ENCODE measurements at places on chromosomes 7 and 10.
A peak's percentile ranks its signal among the peaks of the same experiment; 100 is the strongest.

DNA sequence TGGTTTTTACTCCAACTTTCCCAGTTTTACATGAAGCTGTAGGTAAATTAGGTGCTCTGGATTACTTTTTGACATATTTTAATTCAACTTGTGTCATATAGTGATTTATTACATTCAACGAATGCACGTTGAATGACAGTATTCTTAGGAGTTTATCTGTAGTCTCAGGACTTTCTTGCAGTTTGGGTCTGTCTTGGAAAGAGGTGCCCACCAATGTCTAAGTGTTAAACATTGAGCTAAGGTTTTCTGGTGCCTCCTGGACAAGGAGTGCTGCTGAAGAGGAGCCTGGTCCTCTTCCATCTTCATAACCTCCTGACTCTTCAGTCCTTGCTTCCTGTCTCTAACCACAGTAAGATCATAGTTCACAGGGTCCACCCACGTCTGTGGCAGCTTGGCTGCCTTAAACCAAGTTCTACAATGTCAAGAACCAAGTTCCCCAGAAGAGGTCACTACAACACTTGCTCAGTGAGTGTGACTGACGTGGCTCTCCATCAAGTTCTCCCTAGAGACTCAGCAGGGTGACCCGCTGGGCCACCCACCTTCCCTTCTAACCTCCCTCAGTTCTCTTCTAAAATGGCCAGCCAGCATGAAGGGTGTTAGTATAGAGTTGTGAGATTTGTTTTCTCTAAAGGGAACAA is 6.1 kb downstream of the NPY start:
- no peak for DNase-seq

DNA sequence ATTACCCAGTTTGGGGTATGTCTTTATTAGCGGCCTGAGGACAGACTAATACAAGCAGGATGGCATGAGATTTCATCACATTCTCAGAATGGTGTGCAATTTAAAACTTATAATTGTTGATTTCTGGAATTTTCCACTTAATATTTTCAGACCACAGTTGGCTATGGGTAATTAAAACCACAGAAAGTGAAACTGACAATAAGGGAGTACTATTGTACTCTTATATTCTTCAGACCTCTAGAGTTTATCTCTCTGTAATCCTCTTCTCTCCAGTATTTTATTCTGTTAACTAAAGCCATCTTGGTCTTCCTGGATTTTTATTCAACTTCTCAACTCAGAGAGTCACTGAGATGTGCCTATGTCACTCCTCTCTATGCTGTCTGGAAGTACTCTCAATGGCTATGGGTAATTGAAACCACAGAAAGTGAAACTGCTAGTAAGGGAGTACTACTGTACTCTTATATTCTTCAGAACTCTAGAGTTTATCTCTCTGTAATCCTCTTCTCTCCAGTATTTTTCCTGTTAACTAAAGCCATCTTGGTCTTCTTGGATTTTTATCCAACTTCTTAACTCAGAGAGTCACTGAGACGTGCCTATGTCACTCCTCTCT is 118.3 kb downstream of the PPP1R17 start:
- DNase-seq, result no peak

GRCh38 chr7:104366390-104366789 is 38.0 kb downstream of the LHFPL3 start:
- no peak for DNase-seq

- no peak for DNase-seq
These were observed 53.6 kb downstream of the AFAP1L2 start for GRCh38 chr10:114350751-114351150.

DNA sequence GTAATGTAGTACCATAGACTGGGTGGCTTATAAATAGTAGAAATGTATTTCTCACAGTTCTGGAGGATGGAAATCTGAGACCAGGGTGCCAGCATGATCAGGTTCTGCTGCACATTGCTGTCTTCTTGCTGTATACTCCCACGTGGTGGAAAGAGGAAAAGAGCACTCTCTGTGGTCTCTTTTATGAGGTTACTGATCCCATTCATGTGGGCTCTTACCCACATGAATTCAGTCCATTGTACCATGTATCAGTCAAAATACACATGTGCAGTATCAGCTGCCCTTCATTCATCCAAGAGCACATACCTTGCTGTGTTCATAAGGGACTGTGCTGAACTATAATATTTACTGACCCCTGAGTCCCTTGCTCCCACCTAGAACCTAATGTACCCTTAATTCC is 17.1 kb downstream of the PNLIPRP2 start:
- no peak for DNase-seq

- DNase-seq, result no peak
These were observed 23.6 kb upstream of the ITGB8 start for GRCh38 chr7:20307119-20307518.

DNA sequence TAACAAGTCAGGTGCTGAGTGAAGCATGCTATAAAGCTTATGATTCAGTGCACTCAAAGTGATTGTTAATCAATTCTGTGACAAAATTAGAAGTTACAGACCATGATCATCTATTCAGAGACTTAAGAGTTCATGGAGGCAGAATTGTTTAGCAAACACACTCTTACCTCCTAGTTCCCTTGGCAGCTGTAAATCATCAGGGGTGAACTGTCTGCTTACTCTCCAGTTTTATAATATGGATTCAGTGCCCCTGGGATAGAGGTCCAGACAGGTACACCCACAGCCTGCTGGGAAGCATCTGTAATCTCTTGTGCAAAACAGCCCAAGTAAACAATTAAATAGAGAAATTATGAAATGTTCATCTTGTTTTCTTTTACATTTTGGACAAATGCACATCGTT is 835.0 kb upstream of the COBL start:
- no peak for DNase-seq

- DNase-seq, result no peak
These were observed 21.1 kb downstream of the ZNF775 start for GRCh38 chr7:150400008-150400787.

DNA sequence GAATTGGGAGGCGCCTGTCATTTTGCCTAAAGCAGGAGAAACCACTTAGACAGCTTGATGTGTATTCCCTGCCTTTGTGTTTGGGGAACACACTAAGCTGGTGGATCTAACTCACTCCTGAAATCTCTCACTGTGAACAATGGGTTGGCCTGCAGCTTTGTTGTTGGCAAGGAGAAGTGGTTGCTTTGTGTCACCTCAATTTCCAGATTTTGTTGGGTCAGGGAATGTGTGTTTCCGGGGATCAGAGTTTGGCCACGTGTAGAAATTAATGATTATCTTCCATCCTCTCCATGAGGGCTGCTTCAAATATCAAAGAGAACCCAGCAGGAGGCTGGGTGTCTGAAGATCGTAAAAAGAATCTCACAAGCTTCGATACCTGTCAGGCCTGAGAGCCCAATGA is 27.8 kb downstream of the A1CF start:
- DNase-seq, result no peak

- no peak for DNase-seq
These were observed 21.5 kb upstream of the AKR1C1 start for GRCh38 chr10:4941540-4942330.

DNA sequence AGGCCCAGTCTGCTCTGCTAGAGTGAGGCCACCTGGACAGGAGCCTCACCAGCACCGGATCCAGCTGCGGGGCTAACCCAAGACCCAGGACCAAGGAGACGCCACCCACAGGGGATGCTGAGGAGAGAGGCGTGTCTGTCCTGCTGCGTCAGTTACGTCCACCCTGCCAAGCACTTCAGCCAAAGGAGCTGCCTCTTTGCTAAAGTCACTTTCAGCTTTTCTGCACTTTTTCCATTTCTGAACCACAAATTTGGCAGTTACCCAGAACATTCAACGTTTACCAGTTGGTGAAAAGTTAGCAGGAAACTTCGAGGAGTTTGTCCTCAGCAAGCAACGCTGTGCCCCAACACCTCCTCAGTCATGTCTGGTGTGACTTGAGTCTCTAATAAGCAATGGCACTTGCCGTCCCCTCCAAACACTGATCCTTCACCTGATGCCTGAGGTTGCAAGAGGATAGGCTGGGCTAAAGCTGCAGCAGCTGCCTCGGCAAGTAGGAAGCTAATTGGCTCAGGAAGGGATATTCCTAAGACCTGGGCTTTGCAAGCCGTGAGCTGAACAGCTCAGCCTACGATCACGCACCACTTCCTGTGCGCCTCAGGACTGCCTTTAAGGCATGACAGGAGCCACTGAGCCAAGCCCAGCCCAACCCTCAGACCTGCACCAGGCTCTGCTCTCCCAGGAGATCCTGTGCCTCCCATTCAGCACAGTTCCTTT is 40.1 kb downstream of the KCNH2 start:
- no peak for DNase-seq

- no peak for DNase-seq
These were observed 23.1 kb downstream of the KIF5B start for GRCh38 chr10:32033171-32033570.

- no peak for DNase-seq
These were observed 554.4 kb downstream of the INHBA start for GRCh38 chr7:41148521-41148951.

GRCh38 chr7:147586110-147586509 is 1004.5 kb upstream of the C7orf33 start:
- no peak for DNase-seq

GRCh38 chr10:16632996-16633395 is 111.3 kb upstream of the C1QL3 start:
- no peak for DNase-seq

- no peak for DNase-seq
These were observed 16.7 kb upstream of the DRGX start for GRCh38 chr10:49412571-49412970.

DNA sequence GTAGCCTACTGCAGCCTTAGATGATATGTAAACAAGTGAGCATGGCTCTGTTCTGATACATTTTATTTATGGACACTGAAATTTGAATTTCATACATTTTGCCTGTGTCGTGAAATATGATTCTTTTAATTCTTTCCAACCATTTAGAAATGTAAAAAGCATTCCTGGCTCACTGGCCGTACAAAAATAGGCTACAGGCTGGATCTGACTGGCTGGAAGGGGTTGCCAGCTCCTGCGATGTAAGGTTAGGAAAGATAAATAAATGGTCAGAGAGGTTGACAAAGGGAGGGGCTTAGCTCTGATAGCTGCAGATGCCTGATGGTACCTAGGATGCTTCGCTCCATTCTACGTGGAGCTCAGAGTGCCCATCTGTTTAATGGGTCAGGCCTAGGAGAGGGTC is 3.4 kb downstream of the ADCYAP1R1 start:
- DNase-seq, result no peak

GRCh38 chr7:32061346-32061745 is 8.9 kb downstream of the PDE1C start:
- no peak for DNase-seq

- no peak for DNase-seq
These were observed 93.9 kb downstream of the FAM53B start for GRCh38 chr10:124650263-124650662.

DNA sequence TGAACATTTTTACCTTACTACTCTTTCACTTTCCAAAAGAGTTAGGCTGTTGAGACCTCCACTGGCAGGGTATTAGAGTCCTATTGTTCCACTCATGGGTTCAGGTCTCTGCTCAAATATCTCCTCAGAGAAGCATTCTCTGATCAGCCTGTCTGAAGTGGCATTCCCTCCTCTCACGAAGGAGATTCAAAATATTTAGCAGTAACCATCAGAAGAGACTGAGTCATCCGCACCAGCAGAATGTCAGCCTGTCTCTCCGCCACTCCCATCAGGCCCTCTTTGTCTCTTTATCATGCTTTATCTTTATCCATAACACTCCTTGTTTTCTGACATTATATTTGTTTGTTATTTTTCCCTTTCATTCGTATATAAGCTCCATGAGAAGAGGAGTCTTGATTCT is 79.1 kb downstream of the AASS start:
- no peak for DNase-seq

GRCh38 chr10:35025916-35026315 is 64.2 kb downstream of the CUL2 start:
- no peak for DNase-seq

DNA sequence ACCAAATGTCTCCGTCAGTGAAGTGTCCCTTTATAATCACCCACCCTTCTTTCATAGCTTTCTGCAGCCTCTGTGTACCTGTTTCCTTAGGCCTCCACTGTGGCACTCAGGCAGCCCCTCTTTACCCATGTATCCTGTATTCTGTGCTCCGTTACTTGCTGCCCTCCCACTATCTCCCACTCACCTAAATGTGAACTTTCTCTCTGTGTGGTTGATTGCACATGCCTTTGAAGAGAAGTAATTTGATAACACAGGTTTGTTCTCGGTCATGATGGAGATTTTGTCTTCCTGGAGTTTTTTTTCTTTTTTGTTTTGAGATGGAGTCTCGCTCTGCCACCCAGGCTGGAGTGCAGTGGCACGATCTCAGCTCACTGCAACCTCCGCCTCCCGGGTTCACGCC is 61.5 kb downstream of the REEP3 start:
- no peak for DNase-seq

DNA sequence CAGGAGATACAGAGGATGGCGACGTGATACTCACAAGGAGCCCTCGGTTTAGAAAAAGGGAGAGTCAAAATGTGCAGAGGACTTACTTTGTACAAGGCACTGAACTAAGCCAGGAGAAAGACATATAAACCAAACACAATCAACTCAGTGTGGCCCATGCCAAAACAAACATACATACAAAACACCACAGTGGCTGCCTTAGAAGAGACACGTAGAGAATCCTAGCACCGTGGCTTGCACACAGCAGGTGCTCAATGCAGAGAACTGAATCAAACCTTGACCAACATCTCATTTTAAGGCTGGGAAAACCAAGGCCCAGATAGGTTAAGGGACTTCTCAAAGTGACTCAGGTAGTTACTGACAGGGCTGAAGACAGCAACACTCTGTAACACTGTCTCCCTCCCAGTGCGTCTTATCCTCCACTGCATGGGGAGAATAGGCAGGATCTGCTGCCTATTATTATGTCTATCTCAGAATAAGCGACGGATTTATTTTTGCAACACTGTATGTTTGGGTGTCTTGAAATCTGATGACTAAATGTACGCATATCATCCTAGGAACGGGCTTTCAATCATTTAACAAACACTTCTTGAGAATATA is 11.0 kb downstream of the SORBS1 start:
- no peak for DNase-seq

DNA sequence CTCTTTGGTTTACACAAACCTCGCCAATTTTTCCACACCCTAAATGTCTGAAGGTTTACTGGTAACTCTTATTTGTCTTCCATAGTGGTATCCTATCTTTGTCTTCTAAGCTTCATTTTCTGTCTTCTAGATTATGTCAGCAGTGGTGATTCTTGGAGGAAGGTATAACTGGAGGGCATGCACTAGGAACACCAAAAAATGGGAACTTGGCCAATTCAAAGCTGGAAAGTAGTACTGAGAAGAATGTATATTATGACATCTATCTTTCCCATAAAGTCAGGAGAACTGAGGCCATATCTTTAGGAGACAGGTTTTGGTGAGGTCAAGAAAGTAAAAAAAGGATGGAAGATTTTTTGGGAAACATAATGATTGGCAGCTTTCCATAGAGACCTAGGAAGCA is 113.3 kb downstream of the CPEB3 start:
- DNase-seq, result no peak

GRCh38 chr10:22658745-22659410 is 55.5 kb downstream of the PIP4K2A start:
- DNase-seq, result no peak

DNA sequence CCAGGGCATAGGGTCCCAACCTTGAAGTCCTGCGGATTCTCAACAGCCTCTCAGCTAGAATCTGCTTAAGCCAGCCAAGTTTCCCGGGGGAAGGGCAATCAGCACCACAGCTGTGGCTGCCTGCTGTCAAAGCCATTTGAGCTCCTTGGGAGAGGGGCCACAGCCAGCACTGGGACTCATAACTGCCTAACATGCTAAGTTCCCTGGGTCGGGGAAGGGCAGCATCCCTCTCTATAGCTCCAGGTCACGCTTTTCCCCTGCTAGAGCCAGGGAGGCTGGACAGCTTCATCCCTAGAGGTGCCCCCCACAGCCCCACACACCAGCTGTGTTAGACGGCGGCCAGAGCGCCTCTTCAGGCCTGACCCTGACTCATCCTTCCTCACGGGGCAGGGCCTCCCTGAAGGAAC is 49.6 kb upstream of the PDE1C start:
- DNase-seq, result peak; percentile 39
